ENCODE measurements at places on chromosomes 1 and 21.

GRCh38 chr1:18700530-18700929, 69.9 kb downstream of the PAX7 start:
- DNase-seq, result no peak

GRCh38 chr1:32592943-32593342, 53.7 kb downstream of the ZBTB8A start:
- DNase-seq, result no peak

DNA sequence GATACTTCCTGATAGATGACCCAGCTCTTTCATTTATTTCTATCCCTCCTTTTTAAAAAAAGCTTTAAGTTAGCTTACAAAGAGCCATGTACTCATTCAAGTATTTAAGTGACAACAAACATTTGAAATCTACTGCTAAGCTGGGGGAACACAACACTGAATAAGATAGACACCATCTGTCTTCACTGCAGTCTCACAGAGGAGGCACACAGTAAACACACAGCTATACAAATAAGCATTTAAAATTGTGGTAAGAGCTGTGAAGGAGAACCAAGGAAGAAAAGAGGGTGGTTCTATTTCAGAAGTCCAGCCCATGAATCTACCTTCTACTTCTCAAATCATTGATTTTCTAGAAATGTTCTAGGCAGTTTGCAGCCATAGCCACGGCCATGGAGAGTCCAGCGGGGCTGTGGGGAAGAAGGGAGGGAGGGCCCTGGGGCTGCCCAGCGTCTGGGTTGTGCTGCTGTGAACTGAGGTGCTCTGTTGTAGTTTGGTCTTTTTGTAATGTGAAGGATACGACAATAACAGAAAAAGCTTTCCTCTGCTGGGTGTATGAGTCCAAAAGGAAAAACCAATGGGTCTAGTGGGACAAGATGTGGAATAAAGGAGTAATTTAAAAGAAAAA, 28.2 kb downstream of the PRDM2 start:
- DNase-seq, result peak; percentile 50

DNA sequence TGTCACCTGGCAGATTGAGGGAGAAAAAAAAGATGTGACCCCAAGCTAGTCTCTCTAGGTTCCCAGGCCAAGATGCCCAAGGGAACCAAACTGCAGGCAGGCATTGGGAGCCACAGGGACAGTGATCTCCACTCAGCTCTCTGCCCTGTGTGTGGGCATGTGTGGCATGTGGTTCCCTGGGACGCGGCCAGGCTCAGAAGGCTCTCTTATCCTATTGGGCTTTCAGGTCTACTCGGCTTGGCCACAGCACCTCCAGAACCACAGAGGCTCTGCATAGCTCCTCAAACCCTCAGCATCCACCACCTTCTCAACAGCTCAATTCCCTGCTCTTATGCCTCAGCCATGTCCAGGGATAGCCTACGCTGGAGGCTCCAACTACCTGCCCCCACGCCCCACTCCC, 22.0 kb downstream of the IQGAP3 start:
- no peak for DNase-seq

DNA sequence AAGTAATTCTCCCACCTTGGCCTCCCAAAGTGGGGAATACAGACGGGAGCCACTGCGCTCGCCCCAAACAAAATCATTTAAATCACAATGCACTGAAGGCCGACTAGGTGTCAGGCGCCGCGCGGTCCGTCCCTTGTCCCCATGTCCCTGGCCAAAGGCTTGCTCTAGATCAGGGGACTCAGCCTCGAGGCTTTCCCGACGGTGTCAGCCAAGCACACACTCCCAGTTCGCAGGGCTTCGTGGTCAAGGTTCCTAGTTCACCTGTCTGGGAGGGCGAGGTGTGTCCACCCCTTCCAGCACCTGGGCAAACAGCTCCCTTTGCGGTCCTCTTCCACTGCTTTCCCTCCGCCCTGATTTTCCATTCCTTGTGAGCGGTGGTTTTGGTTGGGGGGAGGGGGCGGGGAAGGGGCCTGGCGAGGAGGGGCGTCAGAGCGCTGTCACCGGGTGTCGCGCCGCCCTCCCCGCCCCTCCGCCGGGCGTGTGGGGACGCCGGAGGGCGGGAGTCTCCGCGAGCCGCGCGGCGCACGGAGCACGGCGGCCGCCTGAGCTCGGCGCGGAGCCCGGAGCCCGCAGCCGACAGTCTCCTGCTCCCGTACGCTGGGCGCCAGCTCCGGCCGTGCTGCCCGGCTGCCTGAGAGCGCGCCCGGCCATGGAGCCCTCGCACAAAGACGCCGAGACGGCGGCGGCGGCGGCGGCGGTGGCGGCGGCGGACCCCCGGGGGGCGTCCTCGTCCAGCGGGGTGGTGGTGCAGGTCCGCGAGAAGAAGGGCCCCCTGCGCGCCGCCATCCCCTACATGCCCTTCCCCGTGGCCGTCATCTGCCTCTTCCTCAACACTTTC, at the start of gene STUM:
Gene STUM, plus strand, starts transcription at position 509 of the 838 bp plus-strand sequence. Its CDS starts 141 bp downstream, at position 650.
- peak; percentile 72 for DNase-seq
